SK-N-SH treated with all-trans-retinoic acid at 6 μM for 48 hours (cell line): ENCODE measurements at places on chromosomes 5 and 9.

- ATAC-seq = peak; percentile 53
These were observed 207.7 kb downstream of the MEF2C start for GRCh38 chr5:88675168-88675707.

- ATAC-seq = no peak
These were observed 203.0 kb downstream of the TTLL11 start for GRCh38 chr9:121889990-121890563.

GRCh38 chr5:56757077-56757476, 58.3 kb upstream of the MAP3K1 start:
- no peak; the same call in 2 of the 3 replicates for ATAC-seq

- no peak for ATAC-seq
These were observed 292.4 kb upstream of the ADAMTS16 start for GRCh38 chr5:4847766-4848165.

- ATAC-seq = no peak
These were observed 230.6 kb downstream of the GNA14 start for GRCh38 chr9:77417566-77417965.

GRCh38 chr5:157778121-157778805, 34.8 kb downstream of the LSM11 start:
- peak; percentile 95 for ATAC-seq

DNA sequence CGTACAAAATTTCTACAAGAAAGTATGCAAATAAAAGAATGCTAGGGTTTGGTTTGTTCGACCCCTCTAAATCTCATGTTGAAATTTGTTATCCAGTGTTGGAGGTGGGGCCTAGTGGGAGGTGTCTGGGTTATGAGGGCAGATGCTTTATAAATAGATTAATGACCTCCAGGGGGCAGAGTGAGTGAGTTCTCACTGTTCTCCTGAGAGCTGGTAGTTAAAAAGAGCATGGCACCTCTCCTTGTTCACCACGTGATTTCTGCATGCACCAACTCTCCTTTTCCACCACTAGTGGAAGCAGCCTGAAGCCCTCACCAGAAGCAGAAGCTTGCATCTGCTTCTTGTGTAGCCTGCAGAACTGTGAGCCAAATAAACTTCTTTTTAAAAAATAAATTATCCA, 50.4 kb upstream of the FAM170A start:
- peak; percentile 84 for ATAC-seq

- no peak for ATAC-seq
These were observed 380.8 kb downstream of the EBF1 start for GRCh38 chr5:158718738-158719505.

GRCh38 chr9:19895006-19895405, 106.2 kb upstream of the SLC24A2 start:
- ATAC-seq = no peak

GRCh38 chr9:13975611-13976290, 338.2 kb downstream of the NFIB start:
- ATAC-seq = peak; percentile 90

DNA sequence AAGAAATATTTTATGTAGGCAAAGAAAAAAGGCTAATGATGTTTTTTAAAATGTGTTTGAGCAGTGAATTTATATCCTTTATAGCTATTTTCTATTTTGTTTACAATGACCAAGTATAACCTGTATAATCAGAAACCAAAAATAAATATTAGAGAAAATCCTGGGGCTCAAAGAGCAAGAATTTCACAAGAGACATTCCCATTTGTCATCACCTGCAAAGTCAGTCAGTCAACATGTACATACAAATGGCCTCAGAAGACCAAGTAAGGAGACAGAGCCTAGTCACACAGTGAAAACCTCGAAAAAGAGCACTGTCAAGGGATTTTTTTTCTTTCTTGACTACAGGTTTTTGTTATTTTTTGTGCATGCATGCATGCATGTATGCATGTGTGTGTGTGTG, 231.4 kb downstream of the GLIS3 start:
- ATAC-seq = no peak

GRCh38 chr9:101514071-101514470, 19.6 kb upstream of the RNF20 start:
- ATAC-seq = peak; percentile 90

- no peak for ATAC-seq
These were observed 438.3 kb downstream of the DIRAS2 start for GRCh38 chr9:90204128-90204831.

DNA sequence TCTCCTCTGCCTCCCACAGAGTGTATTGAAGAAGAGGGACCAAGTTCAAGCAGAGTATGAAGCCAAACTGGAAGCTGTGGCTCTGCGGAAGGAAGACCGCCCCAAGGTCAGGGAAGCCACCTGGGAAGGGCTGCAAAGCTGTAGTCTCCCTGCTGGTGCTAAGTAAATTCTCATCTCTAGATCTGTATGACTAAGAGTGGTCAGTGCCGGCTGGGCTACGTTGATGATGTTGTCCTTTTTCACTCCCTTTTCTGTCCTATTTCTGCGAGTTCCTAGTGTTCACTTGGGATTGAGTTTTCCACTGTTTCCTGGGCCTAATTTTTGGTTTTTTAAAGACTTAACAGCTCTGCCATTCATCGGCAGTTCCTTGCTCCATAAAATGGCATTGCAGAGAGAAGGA, 39.8 kb downstream of the SLC46A2 start:
- no peak for ATAC-seq

DNA sequence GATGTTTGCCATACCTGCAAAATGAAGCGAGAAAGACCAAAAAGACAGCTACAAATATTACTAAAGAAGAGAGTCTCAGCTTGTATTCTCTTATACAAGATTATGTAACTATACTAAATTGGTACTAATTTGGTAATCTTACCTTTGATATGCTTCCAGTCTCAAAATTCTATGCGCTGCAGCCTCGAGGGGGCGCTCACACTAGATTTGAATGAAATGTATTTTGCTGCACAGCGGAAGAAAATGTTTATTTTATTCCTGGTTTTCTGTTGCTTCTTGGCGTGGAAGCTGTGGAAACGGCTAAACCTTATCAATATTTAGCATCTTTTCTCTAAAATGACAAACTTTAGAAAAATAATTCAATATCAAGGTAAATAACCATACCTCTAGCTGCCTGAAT, 267.0 kb upstream of the NUDT12 start:
- no peak for ATAC-seq

DNA sequence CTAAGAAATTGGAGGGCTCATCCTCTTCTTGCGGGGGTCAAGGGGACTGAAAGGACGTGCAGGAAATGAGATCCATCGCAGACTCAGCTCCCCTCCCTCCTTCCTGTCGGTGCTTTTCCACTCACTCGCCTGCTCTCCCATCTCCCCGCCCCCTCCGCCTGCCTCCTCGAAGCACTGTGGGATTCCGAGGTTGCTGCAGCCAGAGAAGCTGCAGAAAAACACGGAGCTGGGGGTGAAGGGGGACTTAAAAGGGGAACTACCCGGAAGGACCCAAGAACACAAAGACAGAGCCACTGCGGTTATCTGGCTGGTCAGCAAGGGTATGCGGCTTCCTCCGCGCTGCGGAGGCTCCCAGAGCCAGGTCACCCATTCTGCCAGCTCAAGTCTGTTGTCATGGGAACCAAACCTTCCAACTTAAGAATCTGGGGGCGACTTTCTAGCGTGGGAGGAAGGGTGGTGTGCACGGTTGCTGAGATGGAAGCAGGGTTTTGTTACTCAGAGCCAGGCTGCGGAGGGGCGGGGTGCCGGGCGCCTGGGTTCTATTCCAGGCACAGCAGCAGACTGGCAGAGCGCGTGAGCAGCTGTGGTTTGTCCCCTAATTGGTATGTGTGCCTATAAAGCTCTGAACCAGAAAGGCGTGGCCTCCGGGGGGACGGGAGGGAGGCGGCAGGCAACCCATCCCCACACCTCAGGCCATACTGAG, 24.9 kb downstream of the PCDHGC5 start:
- ATAC-seq = peak; percentile 55

DNA sequence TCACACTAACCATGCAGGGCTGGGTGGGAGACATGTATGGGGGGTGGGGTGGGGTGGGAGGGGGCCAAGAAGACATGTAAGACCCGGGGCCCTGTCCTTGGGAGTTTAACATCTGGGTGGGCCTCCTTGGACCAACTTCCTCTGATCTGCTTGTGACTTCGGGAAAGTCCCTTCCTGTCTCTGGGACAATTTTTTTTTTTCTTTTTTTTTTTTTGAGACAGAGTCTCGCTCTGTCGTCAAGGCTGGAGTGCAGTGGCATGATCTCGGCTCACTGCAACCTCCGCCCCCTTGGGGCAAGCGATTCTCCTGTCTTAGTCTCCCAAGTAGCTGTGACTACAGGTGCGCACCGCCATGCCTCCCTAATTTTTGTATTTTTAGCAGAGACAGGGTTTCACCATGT, 23.8 kb upstream of the IER5L start:
- no peak for ATAC-seq

GRCh38 chr9:132862533-132862932, 15.6 kb downstream of the AK8 start:
- no peak for ATAC-seq

DNA sequence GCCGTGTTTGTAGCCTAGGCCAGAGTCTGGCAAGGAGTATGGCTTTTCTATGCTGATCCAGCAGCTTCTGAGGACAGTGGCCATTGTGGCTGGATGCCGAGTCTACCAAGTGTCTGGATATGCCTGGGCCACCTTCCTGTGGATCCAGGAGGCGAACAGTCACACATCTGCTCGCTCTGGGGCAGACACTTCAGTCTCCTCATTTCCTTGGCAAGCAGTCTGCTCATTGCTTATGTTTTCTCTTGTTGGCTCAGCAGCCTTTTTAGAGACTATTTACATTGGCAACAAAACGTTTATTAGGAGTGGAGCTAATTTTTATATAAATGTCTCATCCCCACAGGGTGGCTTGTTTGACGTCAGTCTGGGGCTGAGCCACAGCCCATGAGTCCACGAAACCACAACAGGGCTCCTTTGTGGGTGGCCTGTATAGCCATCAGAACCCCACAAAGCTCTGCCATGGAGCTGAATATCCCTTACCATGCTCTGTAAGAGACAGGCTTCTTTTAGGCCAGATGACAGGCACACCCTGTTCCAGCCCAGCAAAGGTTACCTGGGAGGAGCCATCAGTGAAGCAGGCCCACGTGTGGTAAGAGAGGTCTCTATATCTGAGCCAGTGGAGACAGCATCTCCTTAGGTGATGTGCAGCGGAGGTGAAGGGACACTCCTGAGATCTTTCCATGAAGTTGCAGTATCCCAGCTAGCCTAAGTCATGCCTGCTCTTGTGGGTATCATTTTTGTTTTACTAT, 221.7 kb downstream of the DIRAS2 start:
- no peak for ATAC-seq

DNA sequence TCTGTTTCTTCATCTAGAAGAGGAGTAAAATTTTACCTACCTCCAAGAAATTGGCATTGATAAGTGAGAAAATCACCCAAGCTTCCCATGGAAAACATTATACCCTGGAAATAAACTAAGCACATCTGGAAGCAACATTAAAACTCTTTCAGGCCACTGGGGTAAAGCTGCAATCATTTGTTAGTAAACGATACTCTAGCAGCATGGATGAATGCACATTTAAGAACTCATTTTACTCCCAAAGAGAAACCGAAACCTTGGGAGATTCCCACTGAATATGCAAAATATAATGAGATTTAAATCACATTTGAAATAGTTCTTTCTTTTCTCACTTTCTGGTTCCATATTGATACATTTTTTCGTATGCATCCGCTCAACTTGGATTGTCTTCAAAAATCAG, 467.5 kb downstream of the EFNA5 start:
- no peak for ATAC-seq

- no peak for ATAC-seq
These were observed 102.4 kb downstream of the UBE2R2 start for GRCh38 chr9:33919276-33919897.

DNA sequence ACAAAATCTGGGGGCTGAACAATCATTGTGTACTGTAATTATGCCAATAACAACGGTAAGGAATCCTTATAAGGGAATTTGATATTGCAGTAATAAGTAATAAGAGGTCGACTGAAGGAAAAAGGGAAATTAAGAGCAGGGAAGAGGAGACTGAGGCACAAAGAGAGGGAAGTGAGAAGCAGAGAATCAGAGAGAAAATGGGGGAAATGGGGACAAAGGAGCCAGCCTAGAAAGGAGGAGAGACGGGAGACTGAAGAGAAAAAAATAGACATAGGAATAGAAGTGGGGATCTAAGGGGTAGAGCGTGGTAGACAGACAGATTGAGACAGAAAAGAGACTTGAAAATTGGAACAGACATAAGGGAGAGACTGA, 518 bp upstream of the ZNF300 start:
- no peak for ATAC-seq

DNA sequence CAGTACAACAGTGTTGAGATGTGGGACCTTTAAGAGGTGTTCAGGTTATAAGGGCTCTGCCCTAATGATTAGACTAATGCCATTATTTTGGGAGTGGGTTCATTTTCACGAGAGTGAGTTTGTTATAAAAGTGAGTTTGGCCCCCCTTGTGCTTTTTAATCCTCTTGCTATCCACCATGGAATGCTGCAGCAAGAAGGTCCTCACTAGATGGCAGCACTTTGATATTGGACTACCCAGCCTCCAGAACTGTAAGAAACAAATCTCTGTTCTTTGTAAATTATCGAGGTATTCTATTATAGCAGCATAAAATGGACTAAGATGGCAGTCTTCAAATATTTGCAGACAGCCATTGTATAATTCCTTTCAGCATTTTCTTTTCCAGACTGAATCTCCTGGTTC, 212.4 kb downstream of the LRRC70 start:
- ATAC-seq = peak; percentile 63; the same call in 2 of the 3 replicates

DNA sequence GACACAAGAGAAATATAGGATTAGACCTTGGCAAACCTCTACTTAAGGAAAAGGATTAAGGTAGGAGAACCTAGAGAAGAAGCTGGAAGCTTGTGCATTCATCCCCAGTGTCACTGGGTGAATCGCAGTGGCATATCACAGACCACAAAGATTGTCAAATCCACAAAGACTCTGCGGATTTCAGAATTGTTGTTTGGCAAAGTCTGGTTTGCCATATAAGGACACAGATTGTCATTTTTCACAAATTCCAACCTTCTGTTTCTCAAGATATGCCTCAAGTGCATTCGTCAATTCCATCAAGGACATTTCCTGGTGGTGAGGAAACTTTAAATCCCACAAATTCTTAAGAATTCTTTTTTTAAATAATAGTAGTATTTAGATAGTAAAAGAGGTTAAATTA, 395.1 kb upstream of the PAPPA start:
- no peak for ATAC-seq

DNA sequence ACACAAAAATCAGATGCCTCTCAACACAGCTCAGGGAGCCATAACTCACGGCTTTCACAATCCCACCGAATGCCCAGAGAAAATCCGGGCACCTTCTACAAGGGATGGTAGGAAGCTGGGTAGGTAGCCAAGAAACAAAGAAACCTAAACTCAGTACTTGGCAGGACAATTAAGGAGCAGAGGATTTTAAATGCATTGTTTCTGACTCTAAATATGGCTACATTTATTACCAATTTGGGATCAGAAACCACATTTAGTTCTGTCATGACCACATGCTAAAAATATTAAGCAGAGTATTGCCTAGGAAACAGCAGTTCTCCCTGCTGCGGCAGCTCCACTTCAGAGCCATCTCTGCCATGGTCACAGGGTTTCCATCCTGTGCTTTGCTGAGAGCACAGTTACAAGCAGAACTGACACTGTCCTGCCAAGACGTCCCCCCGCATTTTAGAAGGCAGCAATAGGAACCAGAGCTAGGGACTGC, 57.5 kb downstream of the SIL1 start:
- peak; percentile 56 for ATAC-seq

GRCh38 chr5:10902145-10902544, 141.1 kb upstream of the DAP start:
- no peak; the same call in 2 of the 3 replicates for ATAC-seq
